ENCODE measurements at places on chromosomes 6 and 20.

GRCh38 chr20:61430228-61430624 lies 178.2 kb downstream of the CDH4 start:
- DNase-seq, result no peak

GRCh38 chr6:105603788-105604586 lies 201.1 kb upstream of the PREP start:
- peak; percentile 69 for DNase-seq

DNA sequence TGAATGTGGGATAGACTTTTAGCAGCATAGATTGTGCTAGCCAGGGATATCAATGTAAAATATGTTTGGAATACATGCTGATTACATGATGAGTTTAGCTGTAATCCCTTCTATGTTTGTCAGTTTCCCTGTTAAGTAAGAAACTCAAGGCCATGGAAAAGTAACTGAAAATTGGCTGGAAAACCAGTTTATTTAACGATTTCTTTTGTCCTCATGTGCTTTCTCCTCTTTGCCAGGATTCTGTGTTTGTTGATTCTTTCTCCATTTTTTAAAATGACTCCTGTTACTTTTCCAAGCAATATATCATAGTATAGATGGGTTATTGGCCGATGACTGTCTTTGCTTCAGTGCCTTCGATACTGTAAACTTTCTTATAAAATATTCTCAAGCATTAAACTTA lies 87.5 kb downstream of the SAMD5 start:
- DNase-seq, result no peak

- peak; percentile 38 for DNase-seq
Measured at GRCh38 chr6:75091467-75092190, 114.2 kb downstream of the COL12A1 start.

DNA sequence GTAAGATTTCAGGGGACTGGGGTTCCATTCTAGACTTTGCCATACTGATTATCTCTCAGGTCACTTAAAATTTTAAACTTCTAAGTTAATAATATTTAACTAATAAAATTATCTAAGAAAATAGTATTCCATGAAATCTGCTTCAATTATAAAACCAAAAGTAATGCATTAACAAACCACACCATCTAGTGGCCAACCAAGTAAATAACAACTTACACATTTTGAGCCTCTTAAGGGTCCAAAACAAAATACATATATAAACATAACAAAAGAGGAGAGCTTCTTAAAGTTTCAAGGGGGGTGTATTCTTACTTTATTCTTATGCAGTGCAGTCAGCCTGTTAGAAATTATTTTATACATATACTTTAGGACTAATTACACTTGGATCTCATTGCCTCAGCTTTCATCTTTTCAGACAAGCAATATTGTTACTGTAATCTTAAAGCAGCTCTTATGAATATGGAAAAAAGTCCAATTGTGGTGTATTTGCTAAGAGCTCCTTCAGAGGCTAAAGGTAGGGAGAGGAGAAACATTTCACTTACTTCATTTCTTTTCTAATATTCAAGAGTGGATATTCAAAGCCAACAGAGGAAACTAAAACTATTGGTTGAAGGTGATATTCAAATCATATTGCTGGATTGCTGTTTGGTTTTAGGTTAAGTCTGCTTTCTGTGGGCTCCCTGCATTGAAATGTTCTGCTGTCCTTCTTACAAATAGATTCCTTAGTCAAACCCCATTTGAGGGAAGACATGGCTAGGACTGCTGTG lies 199.7 kb upstream of the SIM1 start:
- peak; percentile 31 for DNase-seq

GRCh38 chr6:168838037-168838399 lies 397.0 kb downstream of the SMOC2 start:
- DNase-seq, result no peak

DNA sequence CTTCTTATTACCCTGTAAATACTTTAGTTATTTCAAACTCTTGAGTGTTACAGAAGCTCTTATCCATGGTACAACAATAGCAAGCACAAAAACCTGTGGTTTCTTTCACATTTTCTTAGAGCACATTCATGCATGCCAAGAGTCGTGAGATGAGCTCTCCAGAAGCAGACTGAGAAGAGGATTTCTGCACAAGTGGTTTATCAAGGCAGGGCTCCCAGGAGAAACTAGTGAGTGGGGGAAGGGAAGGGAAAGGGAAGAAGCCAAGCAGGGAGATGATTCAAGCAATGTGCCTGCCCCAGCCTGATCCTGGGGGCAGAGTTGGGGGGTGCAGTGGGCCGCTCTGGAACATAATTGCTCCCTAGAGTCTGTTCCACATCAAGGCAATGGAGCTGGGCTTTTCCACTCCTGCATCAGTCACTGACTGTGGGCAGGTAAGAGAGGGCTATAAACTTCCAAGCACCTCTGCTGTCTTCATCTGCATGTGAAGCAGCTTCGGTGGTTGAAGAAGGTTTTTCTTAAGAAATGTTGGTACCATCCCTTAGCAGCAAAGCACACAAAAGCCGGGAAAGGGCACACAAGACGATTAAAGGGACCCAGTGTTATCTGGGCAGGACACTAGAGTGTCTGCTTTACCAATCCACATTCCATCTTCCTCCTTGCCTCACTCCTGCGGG lies 152.1 kb downstream of the PLCB4 start:
- peak; percentile 96 for DNase-seq

DNA sequence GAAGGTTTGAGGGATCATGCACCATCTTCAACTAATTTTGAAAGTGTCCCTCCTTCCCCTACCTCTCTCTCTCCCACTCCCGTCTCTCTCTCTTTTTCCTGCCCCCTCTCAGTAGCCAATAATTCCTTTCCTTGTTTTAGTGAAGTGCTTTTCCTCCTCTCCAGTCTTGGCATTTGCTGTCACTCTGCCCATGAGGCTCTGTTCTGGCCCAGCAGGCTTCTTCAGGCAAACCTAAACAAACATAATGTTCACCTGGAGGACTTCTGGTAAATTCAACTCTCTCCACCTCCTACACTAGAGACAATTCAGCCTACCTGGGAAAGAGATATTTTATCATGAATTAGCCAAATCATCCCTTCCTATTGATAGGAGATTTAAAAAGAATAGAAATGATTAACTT lies 320.4 kb upstream of the RNF24 start:
- DNase-seq, result no peak

- DNase-seq, result no peak
Measured at GRCh38 chr6:107655864-107656263, 165.9 kb downstream of the SOBP start.

DNA sequence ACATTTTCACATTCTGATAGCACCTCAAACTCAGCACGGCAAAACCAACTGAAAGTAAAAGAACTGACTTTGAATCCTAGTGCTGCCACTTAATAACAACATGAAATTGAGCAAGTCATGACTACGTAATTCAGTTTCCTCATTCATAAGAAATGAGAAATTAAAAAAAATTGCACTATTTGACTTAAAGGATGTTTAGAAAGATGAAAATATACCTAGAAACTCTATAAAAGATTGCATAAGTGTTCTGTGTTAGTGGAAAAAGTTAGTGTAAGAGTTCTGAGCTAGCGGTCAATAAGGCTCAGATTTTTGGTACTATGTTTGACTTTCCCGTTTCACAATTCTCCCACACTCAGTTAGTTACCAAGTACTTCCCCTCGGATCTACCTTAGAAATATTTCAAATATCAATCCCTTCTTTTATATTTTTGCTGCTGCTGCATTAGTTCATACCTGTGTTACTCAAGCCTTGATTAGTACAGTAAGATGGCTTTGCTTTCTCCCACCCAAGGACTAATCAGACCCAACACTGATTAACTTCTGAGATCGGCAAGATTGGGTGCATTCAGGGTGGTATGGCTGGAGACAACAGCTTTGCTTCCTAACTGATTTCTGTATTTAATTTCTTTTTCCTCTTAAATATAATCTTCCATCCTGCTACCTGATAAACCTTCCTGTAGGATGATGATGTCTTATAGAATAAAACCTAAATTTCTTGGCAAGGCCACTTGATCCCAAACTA lies 25.9 kb downstream of the ECHDC1 start:
- no peak for DNase-seq

DNA sequence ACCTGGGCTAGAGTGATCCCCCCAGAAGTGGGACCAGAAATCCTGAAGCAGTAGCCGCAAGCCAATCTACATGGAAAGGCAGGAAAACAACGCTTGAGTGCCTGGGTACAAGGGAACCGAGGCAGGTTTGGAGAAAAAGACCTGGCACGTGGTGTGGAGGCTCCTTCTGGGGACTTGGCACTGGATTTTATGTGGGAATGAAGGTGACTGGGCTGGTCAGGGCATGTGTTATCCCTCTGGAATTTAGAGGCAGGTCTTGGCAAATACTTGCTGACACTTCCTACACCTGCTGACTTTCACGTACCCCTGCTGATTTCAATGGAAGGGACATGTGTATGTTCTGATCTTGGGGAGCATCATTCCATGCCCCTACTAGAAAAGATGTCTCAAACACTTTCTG lies 25.0 kb upstream of the FAM217A start:
- no peak for DNase-seq

DNA sequence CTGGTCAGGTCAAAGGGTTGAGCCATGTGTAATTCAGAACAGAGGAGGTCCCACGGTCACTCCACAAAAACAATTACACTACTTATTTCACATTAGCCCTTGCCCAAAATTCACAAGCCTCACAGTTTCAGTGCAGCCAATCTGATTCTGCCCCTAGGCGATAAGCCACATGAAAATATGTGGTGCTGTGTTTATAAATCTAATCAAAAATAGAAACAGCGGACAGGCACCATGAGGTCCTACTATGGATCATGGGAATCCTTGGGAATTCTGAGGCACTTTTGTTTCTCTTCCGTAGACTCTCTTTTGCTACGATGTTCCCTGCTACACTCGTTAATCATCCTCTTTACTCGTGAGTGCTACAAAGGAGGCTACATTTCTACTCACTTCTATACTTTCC lies 476.1 kb downstream of the TFAP2A start:
- DNase-seq, result no peak

GRCh38 chr6:12355354-12355753 lies 65.2 kb downstream of the EDN1 start:
- no peak for DNase-seq

DNA sequence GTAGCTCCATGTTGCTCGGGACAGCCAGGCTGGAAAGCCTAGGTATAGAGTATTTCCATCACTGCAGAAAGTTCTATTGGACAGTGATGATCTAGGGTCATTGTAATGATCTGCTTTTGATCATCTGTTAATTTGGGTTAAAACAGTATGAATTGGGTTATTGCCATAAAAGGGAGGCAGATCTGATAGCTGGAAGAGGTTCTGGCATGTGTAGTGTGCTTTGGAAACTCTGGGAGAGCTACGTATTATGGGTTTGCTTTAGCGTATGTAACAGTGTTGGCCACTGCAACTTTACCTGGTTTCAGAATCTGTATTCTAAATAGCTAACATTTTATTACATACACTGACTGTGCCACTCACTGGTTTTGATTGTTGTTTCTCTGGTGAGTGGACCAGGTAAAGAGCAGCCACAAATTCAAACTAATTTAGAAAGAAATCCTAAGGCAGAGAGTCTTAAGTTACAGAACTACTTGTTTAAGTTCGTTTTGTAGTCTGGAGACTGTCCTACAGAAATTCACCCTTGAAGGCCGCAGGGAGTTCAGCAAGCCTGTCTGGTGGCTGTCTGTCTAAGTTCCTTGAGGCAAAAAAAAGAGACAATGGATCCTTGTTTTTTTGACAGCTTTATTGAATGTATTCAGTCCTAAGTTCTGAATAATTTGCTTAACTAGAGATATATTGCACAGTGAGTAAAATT lies 300.3 kb downstream of the PRL start:
- no peak for DNase-seq

DNA sequence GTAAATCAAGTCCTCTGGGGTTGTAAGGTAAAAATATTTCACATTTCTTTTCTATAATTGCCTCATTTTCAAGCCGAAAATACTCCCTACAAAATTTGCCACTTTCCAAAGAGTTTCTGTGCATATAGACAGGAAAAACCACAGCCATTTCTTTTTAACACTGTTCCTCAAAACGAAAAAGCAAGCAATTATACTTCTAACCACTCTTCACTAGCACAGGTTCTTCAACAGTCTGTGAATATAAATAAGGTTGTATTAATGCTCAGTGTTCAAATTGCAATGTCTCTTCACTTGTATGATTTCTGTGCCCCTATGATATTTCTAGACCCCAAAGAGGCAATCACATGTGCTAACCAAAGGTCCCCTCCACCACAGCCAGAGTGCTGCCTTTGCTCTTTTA lies 206.0 kb downstream of the SIM1 start:
- DNase-seq, result no peak

DNA sequence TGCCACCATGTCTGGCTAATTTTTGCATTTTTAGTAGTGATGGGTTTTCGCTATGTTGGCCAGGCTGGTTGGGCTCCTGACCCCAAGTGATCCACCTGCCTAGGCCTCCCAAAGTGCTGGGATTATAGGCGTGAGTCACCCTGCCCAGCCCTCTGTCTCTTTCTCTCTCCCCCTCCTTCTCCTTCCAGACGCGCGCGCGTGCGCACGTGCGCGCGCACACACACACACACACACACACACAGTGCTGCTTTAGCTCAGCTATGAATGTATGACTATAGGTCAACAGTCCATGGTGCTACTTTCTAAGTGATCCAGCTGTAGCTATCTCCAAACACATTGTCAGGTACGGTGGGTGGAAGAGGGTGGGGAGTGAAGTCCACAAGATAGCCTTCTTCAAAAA lies 449.5 kb downstream of the PHF3 start:
- no peak for DNase-seq

- peak; percentile 64 for DNase-seq
Measured at GRCh38 chr6:148324297-148324985, 18.2 kb upstream of the SASH1 start.

DNA sequence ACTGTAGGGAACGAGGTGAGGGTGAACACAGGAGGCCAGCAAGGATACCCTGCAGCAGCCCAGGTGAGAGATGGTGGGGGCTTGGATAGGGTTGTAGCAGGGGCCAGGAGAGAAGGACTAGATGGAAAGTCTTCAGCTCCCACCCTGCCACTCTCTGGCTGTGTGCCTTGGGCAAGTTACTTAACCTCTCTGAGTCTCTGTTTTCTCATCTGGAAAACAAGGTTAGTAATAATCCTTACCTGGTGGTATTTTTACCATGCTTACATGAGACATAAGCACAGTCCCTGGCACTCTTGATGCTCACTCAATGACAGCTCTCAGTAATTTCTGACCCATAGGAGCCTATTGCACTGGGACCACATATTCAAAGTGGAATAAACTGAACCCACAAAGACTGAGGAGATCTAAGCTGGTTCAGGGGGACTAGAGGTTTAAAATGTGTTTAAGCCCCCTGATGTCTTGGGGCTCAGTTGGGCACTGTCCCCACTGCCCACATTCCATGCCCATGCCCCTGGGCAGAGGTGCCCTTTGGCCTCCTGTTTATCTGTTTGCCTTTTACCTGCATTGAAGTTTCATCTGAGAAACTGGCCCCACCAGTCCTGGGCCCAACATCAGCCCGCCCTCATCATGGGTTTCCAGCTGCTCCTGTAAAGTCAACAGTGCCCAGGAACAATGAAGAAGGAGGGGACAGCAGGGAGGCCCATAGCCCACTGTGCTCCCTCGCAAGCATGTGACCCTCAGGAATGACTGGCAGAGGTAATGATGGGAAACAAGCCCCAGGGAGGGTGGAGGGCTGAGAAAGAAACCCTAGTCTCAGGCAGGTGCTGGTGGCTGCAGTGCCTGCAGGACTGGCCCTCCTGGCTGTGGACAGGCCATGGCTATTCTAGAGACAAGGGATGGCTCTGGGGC lies 104.0 kb downstream of the VEGFA start:
- DNase-seq, result no peak

Data from fibroblast of skin of right quadriceps (primary cell).